ENCODE measurements at places on chromosomes 2 and 18.

DNA sequence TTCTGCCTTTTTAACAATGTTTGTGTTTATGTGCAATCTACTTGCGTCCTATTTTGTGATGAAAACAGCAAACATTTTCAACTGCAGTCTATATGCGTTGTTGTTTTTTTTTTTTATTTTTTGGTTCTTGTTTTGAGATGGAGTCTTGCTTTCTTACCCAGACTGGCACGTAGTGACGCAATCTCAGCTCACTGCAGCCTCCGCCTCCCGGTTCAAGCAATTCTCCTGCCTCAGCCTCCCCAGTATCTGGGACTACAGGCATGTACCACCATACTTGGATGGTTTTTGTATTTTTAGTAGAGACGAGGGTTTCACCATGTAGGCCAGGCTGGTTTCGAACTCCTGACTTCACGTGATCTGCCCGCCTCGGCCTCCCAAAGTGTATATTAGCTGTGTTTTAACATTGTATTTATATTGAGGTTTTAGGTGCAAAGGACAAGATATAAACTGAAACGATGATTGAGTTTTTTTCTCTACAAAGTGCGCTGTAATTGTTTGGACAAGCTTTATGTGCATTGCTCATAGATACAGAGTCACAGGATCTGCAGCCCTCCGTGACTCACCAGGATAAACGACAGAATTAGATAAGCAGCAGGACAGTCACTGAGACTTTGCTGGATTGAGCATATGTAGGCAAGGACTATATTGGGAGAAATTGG lies 17.4 kb downstream of the CDH7 start:
- no peak for DNase-seq

- no peak for DNase-seq
Observed at GRCh38 chr2:79713131-79713785, 200.4 kb downstream of the CTNNA2 start.

DNA sequence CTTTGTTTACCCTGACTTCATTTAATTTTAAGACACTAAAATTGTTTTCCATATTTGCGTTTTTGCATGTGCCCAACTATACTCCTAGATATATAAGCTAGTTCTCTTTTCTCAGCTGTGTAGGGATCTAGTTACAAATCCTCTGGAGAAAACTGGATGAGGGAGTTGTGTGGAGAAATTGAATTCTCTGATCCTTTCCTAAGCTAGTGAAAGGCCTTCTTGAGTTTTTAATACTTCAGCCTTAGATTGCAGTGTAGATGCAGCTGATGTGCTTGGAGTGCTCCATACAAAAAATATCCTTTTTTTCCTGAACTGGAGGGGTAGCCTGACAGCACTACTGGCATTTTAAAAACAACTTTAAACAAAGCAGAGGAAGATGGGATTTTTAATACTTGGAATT lies 8.6 kb upstream of the MTX2 start:
- no peak for DNase-seq

DNA sequence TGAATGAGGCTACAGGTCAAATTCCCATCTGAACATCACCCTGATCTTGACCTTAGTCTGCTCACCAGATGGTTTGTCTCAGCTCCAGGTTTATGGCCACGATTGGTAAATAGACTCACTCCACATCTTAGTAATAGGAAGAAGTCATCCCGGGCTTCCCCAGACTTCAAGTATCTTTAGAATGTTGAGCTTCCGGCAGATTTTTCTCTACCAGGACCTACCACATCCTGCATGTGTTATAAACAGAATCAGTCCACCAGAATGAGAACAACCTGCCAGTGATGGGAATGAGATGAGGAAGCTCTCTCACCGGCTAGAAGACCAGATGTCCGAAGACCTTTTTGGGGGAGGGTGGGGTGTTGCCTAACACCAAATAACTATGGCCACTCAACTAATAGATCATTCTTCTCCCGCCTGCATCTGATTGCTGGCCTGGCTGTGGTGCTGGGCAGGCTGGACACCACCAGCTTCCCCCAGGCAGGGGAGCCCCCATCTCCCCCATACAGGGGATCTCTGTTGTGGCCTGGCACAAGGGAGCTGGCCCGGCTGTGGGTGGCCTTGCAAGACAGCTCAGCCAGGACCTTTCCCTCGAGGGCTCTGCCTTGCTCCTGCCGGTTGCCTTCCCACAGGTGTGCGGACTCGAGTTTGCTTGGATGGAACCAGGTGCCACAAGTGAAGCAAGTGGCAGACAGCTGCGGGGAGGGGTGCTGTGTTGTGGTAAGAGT lies 88.5 kb downstream of the SH3RF3 start:
- DNase-seq: no peak

DNA sequence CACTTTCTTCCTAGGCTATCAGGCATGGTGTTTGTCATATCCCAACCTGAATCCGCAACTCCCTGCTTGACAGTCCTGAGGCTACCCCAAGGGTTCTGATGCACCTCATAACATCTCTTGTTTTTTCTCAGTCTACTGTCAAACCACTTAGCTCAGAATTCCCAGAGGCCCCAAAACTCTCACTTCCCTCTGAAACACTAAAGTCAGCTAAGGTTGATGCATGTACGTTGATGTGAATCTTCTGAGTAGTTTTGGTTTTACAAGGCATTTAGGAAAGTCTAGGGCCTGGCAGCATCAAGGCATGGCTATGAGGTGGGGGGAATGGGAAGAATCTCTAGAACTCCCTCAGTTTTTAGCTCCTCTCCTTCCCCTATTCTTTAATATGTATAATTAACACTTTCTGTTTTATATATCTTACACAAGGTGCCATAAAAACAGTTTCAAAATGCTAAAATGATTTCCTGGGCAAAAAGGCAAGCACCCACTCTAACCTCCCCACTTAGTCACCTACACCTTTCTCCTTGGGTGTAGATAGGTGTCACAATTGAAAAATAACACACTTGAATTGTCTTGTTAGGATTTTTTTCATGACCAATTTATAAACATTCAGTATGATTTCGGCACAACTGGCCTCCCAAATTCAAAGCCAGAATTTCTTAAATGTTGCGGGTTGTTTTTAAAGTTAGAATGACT lies 71.4 kb upstream of the TANK start:
- DNase-seq: no peak

DNA sequence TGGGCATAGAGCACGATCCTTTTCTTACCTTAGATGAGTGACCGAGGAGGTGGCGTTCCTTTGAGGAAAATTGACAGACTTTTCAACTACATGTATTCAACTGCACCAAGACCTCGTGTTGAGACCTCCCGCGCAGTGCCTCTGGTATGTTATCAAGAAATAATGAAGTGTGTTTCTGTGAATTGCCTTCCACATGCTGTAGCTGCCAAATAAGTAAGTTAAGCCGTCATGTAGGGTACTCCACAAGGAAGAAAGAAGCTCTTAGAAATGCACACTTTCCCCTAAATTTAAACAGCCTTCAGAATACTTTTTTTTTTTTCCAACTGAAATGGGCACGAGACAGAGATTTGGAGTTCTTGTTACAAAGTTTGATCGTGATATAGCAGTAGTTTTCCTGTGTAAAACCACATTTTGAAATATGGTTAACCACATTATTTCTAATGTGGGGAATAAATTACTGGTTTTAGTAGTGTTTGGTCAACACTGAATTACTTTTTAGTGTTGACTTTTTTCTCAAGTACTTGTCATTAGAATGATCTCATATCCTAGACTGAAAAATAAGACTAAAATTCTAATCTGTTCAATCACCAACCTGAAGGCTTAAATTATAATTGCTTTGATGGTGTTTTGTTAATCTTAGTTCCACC lies 30.5 kb downstream of the PDK1 start:
- no peak for DNase-seq

Data from GM19239 (cell line).